ENCODE measurements at places on chromosomes 5 and 9.

- no peak overlapping the region for H3K4me3 ChIP-seq
- no peak for DNase-seq
- H3K4me1 ChIP-seq = no peaks in the 10 kb centered on the region
- no peaks in the 10 kb centered on the region for H3K36me3 ChIP-seq
- H3K27ac ChIP-seq = no peak overlapping the region
Measured at GRCh38 chr9:8883321-8883720, 1083.7 kb upstream of the DMAC1 start.

DNA sequence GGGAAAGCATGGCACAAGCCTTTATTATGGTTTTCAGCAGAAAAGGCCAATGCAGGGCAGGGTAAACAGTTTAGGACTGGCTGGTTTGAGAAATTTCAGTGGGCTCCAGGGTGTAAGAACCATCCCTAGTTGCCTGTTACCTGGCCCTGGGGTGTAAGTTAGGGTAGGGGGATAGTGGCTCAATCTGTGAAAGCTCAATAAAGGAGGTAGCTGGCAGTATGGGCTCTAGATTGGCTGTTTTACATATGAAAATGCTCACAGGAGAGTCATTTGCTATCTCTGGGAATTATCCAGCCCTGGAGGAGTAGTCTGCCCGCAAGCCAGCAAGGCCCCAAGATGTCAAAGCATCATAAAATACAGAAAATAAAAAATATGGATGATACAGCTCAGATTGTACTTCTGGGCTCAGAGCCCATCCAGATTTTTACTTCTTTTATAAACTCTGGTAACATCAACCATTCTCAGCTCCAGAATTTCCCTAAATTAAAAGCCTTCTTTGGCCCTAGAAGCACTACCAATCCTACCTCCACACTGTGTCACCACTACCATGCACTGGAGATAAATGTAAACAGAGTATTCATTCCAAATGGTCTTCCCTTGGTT, 31.1 kb downstream of the SSBP2 start:
- H3K27me3 ChIP-seq = no peaks in the 10 kb centered on the region
- H3K27ac ChIP-seq = no peak overlapping the region
- H3K4me3 ChIP-seq = no peak overlapping the region
- peaks cover 26% of the 10 kb centered on the region for H3K4me1 ChIP-seq
- peaks cover 1% of the 10 kb centered on the region for H3K36me3 ChIP-seq
- no peak for DNase-seq

- no peak for DNase-seq
- H3K4me1 ChIP-seq = peaks cover 10% of the 10 kb centered on the region
- no peak overlapping the region for H3K27ac ChIP-seq
- no peak overlapping the region for H3K4me3 ChIP-seq
- no peaks in the 10 kb centered on the region for H3K27me3 ChIP-seq
Measured at GRCh38 chr9:36901528-36901927, 132.5 kb downstream of the PAX5 start.

DNA sequence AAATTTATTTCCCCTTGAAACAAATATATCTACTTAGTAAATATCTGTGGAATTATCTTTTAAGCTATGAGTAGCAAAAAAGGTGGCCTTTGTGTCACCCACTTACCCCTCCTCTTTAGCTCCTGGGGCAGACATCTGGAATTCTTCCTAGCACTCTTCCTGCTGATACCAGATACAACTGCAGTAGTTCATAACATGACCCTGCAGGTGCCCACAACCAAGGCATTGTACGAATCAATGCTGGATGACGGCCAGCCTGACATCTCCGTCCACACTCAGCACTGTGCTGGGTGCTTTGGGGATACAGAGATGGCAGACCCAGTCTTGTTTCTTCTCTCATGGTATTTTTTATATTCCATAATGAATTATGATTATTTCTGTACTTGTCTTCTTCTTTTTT, 152.3 kb downstream of the GOLPH3 start:
- no peak for DNase-seq
- H3K4me3 ChIP-seq = peak overlapping the region; percentile 43
- peak overlapping the region; percentile 49 for H3K27ac ChIP-seq
- peaks cover 18% of the 10 kb centered on the region for H3K4me1 ChIP-seq
- no peaks in the 10 kb centered on the region for H3K36me3 ChIP-seq
- peaks cover 2% of the 10 kb centered on the region for H3K27me3 ChIP-seq

Measured in activated T-helper 1 cell treated with anti-CD3 and anti-CD28 coated beads, Interleukin-12 subunit alpha, Interleukin-12 subunit beta, Interleukin-2, Interleukin-4 antibody, amounts not matched to agents 30 ng/mL and 10 ng/mL and 1 ng/mL, durations not matched to agents 14 hours and 24 hours and 36 hours (primary cell).